Liver (tissue), 10 donors: ENCODE measurements at places on chromosomes 2 and 18. TPM values are rescaled to one million over a fixed set of nuclear protein-coding genes. Genes with fewer than 3 reads are reported as not detected.

DNA sequence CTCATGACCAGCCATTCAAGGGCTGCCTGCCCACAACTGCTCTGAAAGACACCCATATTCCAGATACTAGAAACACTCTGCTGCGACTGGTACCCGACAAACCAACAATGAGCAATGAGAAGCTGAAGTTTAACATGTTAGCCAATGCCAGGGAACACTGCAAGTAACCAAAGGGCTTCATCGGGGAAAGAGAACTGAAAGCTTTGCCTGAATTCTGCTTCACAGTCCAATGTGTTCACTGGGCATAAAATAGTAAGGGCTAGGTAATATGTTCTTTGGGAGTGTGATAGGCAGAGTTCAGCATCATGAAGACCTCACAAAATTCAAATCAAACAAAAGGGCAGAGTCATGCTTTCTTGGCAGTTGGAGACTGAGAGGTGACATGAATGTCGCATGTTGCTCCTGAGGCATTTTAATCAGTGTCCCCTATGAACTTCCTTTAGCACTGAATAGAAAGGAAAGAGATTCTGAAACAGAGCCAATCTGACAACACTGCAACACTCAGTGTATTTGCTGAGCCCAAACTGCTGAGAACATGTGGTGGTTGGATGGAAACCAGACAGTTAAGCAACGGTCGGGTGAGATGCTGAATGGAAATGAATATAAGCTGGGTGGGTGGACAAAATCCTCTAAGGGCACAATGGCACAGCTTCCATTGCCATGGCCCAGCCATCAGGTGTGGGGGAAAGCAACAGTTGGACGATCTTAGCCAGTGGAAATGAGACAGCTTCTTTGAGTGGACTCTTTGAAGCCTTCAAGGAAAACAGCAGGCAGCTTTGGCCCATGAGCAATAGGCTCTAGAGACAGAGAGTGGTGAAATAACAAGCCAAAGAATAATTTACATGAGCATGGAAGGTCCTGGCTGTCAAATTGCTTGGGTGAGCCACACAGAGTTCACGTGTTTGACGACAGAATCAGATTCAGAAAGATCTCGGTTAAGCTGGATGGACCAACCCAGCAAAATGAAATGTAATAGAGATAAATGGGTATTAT lies 277.5 kb downstream of the AFF3 start:
- no peak for DNase-seq

- DNase-seq, result no peak
Observed at GRCh38 chr2:78967294-78967693, 58.2 kb upstream of the REG3G start.

DNA sequence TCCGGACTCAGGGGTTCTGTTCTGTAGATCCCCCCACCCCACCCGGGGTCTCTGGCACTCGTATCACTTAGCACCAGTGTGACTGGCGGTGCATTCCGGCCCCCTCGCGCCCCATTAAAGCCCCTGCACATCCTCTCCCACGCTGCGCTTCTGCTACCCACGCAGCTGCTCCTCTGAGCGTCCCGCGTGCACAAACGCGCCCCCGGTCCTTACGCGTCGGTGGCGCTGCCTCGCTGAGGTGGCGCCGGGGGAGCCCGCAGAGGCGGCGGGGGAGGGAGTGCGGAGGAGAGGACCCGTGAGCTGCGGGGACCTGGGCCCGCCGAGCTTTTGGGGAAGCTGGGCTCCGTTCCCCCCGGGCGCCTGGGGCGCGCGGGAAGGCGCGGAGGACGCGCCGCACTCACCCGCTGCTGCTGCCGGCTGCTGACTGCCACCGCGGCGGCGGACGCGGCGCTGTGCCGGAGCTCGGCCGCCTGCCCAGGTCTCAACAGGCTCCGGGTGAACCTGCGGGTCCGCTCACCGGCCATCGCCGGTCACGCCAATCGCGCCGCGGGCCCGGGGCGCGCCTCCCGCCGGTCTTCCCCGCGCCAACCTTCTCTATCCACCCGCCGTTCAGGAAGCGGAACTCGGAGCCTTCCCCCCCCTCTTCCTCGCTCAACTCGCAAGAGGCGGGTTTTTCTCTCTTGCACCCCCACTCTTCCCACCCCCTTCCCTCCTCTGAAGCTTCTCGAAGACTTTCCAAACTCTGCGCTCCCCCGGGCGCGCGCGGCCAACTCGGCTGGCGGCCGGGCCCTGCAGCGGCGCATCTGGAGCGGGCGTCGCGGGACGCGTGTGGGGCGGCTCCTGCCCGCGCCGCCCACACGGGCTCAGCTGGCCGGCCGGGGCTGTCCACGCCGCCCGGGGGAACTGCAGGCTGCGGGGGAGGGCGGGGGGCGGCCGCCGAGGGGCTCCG lies at the start of gene DOCK10:
TSS of gene DOCK10 (minus strand) at position 618 of the 949 bp plus-strand sequence. CDS start at position 524, 94 bp downstream.
- DNase-seq, result no peak

The FBXO36 gene
- total RNA-seq, result 1.3 TPM

DNA sequence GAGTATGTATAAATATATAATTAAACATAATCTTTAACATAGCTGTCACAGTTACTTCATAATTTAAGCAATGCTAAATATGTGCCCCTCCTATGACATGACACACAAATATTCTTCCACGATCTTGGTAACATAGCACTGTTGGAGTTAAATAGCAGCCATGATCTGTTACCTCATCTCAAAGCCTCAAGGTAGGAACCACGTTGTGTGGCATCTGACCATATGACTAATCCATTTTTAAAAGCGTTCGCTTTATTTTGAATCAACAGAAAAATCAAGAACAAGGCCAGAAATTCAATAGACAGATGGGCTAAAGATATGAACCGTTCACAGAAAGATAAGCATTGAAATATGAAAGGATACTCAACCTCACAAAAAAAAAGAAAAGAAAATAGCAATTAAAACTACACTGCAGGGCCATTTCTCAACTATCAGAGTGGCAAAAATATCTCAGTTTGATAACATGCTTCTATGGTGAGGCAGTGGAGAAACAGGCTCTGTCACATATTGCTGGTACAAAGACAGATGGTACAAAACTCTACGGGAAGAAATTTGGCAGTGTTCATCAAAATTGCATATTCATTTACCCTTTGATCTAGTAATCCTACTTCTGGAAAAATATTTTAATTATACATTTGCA lies 105.9 kb downstream of the TMX3 start:
- no peak for DNase-seq
